ENCODE measurements at places on chromosomes 6 and 20.

- DNase-seq, result no peak
These were observed 23.1 kb upstream of the ZMYND8 start for GRCh38 chr20:47379433-47380150.

DNA sequence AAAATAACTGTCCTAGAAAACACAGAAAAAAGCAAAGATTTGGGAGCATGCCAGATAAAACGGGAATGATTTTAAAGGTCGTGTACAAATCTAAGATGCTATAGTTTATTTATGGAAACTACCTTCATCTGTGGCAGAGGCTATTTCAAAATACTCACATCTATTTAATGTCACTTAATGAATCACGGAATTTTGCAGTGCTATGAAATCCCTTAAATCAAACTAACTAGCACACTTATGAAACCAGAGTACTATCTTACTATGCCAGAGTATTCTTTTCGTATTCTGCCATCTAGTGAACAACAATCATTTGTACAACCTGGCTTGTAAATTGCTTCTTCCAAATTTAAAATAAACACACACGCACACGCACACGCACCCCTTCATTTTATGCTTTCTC is 77.9 kb upstream of the BMP5 start:
- DNase-seq, result no peak

GRCh38 chr6:157173776-157174175 is 149.5 kb downstream of the TMEM242 start:
- DNase-seq, result no peak

- DNase-seq, result no peak
These were observed 19.9 kb downstream of the COL9A1 start for GRCh38 chr6:70282919-70283461.

- DNase-seq, result no peak
These were observed 102.4 kb downstream of the PRDM13 start for GRCh38 chr6:99709062-99709461.

DNA sequence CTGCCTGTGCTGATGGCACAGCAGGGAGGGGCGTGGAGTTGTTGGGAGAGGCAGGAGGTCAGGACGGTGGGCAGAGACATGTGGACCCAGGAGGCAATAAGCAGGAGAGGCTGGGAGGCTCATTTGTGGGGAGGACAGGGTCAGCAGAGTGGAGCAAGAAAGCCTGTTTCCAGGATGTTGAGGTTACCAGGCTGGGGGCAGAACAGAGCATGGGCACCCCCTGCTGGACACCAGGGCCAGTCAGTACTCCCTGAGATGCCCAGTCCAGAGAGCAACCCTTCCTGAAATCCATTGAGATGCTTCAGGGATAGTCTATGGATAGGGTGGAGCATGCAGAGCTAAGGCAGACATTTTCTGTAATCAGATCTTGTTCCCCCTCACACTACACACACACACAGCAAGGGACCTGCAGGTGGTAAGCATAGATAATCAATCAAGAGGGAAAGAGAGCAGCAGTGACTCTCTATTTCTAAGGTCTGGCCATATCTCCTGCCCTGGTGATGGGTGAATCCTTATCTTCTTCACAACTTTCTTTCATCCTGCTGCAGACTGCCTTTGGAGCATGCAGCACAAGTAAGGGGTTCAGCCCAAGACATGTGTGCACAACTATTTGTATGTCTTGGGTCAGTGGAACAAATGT is 41.7 kb downstream of the MOCS1 start:
- peak; percentile 27 for DNase-seq

- no peak for DNase-seq
These were observed 55.6 kb downstream of the EZR start for GRCh38 chr6:158763434-158764182.

DNA sequence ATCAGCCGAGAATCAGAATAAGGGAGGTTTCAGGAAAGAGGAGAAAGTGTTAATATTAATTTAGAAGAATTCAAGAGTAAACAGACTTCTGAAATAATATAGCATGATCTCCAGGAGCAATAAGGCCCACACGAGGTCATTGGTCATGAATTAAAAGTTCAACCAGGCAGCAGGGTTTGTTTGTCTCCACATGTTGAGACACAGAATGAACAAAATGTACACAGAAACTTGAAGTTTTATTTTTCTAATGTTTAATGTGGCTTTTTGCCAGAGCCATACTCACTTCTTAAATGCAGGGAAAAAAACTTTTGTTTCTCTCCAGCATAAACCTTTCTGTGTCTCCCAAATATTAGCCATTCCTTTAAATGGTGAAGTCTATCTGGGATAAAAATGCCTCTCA is 504.5 kb downstream of the HDGFL1 start:
- no peak for DNase-seq

GRCh38 chr20:50776122-50776817 is 18.6 kb upstream of the BCAS4 start:
- DNase-seq, result no peak

- no peak for DNase-seq
These were observed 144.6 kb upstream of the BEND3 start for GRCh38 chr6:107259951-107260350.

- DNase-seq, result no peak
These were observed 43.3 kb downstream of the SNX5 start for GRCh38 chr20:17925141-17925939.

GRCh38 chr6:161443848-161444247 is 170.0 kb upstream of the AGPAT4 start:
- no peak for DNase-seq

DNA sequence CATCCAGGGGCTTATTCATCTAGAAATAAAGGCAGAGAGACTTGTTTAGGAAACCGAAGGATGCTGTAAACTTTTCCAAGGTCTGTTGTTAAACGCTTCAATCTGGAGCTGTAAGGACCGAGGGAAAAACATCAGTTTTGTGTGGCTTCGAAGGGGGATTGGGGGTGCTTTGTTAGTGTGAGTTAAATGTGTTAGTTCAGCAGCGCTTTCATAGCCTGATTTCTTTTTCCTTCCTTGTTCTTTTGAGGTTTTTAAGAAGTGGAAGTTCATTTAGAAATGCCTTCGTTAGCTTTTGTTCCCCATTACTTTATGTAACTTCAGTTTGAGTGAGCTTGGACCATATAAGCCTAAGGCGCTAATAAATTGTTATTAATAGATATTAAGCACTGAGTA is 1.5 kb downstream of the ANKS1A start:
- DNase-seq, result no peak

GRCh38 chr6:6438286-6438685 is 117.8 kb upstream of the F13A1 start:
- DNase-seq, result no peak

DNA sequence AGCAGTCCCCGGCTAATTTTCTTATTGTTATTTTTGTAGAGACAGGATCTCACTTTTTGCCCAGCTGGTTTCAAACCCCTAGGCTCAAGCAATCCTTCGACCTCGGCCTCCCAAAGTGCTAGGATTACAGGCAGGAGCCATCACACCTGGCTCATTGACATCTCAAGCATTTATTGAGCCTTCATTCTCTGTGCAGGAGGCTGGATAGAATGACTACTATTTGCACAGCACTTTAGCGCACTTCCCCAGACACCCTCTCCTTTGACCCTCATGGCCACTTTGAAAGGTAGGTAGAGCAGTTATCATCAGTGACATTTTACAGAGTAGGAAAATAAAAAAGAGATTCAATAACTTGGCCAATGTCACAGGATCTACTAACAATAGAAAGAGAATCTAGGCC is 124.0 kb upstream of the STXBP5 start:
- no peak for DNase-seq

- no peak for DNase-seq
These were observed 75.2 kb downstream of the LRRC1 start for GRCh38 chr6:53869964-53870363.

- no peak for DNase-seq
These were observed 18.6 kb downstream of the PDYN start for GRCh38 chr20:1975291-1975690.

- no peak for DNase-seq
These were observed 371.4 kb upstream of the ID4 start for GRCh38 chr6:19465760-19466159.

DNA sequence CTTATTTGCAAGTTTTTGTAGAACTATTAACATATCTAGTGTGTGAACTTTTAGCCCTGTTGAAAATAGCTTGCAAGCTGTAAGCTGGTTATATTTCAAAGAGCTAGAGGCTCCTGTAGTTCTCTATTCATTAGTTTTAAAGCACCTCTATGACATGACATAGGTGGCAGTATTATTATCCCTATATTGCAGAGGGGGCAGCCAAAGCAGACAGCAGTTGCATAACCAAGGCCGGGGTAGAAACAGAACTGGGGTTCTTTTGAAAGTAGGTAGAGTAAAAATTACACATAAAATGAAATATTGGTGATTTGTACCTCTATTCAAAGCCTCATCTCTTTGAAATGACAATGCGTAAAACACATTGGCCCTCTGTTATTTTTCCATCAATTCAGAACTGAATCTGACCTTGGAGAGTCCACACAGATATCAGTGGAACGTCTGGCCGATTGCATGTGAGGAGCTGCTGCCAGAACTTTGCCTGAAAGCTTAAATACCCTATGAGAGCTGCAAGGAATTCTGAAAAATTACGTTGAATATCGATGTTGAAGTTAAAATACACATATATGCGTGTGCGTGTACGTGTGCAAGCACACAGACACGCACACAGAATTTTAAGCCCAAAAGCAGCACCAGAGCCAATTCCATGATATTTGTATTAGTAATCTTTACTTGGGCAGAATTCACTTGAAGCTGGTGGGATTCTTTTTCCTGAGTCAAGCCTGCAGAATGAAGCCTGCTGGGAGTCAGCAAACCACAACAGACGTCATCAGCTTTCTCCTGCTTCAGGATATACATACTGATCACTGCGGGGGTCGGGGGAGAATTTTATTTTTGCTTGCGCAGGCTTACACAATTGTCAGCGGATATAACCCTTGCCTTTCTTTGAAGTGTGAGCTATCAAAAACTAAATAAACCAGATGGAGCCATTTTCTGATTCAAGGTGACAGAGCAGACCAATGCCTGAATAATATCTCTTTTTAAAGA is 163.2 kb downstream of the PDE7B start:
- no peak for DNase-seq

DNA sequence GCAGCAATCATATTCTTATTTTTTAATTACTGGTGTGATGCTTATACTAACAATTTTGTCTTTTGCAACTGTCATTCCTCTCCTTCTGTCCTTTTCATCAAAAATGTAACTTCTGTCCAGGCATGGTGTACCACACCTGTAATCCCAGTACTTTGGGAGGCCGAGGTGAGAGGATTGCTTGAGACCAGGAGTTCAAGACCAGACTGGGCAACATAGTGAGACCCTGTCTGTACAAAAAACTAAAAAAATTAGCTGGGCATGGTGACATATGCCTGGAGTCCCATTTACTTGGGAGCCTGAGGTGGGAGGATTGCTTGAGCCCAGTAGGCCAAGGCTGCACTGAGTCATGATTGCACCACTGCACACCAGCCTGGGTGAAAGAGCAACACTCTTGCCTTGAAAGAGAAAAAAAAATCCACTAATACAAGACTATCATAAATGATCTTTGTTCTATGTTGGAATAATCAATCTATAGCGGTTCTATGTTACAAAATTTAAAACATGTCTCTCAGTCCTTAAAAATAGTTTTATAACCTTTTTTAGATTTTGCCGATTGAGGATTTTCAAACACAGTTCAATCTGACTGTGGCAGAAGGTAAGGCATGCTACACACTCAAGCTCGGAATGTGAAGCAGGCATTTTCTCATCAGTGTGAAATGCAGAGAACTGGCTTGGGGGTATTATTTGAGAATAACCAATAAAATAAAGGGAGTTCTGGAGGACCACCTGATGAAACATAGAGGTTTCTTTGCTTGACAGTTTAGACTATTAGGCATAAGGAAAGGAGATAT is 70.4 kb downstream of the ENPP1 start:
- no peak for DNase-seq

DNA sequence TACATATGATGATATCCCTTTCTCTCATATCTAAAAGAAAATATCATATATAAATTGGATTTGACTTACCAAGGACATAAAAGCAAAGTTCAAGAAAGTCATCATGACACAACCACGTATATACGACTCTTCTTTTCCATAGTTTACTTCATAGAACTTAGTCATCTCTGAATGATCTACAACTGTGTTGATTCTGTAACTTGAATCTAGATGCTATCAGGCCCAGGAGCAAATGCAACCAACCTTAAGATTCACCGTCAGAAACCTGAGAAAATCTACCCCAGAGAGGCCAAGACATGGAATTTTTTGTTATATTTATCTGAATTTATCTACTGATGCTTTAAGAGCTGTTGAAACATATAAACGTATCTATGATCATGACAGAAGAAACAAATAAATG is 165.6 kb downstream of the PDE10A start:
- DNase-seq, result no peak

GRCh38 chr6:78347191-78347916 is 520.0 kb upstream of the IRAK1BP1 start:
- no peak for DNase-seq

- DNase-seq, result no peak
These were observed 4.2 kb downstream of the IL17A start for GRCh38 chr6:52190409-52190808.

- no peak for DNase-seq
These were observed 154.1 kb downstream of the MTFR2 start for GRCh38 chr6:136095986-136096385.

DNA sequence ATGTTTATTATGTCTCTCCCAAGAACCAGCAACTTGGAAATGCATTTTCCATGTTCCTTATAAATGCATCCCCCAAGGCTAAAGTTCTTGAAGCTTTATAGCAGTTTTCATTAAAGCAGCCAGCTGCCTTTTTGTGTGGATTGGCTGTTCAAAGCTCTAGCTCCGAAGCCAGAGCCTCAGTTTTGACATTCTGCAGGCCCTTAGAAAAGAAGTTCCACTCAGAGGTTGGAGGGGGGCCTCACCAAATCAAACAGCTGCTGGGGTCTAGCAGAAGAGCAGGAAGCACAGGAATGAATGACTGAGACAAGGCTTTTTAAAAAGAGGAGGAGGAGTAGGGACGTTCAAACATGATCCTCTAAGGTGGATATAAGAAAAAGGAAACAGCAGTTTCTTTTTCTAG is 4.2 kb upstream of the POU3F2 start:
- no peak for DNase-seq

DNA sequence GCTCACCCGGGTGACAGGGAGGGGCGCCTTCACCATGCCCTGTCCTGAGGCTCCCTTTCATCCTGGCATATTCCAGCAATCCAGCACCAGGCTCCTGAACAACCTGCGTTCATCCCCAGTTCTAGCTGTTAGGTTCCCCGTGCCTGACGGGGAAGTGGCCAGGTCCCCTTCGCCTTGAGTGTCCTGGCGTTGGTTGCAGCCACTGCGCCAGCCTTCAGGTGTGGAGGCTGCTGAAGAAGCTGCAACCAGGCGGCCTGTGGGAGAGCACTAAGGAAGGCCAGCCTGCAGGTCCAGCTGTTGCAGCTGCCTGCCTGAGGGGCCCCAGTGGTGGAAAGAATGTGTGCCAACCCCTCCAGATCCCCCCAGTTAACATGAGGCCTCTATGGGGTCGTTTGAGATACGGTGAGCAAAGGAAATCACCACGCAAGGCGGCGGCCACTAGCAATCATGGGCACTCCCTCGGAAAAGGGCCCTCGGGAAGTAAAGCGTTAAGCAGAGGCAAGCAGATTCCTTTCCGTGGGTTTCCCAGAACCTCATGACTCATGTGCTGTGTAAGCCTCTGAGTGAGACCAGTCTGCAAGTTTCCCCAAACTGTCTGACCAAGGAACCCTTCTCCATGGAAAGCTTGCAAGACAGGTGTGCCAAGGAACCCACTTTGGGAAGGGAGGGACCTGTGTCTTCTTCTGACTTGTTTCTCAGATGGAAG is 320.8 kb downstream of the TAF4 start:
- DNase-seq, result no peak

- DNase-seq, result peak; percentile 62
These were observed 154.8 kb downstream of the PDSS2 start for GRCh38 chr6:107304421-107305025.

Data from activated CD4-positive, alpha-beta T cell treated with anti-CD3 and anti-CD28 coated beads, Interleukin-2, amount 50 U/mL, for 48 hours (primary cell).